ENCODE measurements at places on chromosomes 11 and 22.

DNA sequence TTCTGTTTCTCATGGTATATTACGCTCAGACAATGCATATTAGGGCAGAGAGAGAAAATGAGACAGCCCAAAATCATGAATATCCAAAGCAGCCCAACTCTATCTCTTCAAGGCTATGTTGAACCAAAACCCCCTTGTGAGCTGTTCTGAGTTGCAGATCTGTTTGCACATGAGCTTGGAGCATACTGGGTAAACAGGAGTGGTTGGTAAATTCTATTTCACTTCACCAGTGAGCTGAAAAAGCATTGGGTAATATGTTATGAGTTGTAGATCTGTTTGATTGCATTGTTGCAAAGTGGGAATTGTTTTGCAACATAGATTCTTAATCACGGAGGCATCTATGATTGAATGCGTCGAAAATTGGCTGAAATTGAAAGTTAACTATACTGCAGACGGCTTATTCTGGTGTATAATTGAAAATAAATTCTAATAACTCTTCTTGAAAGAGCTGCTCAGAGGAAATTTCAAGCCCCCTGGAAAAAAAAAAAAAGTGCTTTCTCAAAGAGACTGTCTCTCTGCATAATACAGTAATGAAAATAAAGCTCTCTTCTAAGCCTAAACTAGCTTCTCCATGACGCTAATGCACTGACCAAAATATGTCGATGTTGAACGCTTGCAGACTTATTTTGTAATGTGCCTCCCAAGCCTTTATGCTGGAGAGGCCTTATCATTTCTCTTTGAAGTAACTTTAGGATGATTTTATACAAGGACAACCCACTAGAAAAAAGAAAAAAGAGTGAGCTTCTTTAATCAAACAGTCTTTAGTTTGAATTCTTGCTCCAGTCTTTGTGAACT lies 263.7 kb downstream of the NTM start:
- no peak for DNase-seq

DNA sequence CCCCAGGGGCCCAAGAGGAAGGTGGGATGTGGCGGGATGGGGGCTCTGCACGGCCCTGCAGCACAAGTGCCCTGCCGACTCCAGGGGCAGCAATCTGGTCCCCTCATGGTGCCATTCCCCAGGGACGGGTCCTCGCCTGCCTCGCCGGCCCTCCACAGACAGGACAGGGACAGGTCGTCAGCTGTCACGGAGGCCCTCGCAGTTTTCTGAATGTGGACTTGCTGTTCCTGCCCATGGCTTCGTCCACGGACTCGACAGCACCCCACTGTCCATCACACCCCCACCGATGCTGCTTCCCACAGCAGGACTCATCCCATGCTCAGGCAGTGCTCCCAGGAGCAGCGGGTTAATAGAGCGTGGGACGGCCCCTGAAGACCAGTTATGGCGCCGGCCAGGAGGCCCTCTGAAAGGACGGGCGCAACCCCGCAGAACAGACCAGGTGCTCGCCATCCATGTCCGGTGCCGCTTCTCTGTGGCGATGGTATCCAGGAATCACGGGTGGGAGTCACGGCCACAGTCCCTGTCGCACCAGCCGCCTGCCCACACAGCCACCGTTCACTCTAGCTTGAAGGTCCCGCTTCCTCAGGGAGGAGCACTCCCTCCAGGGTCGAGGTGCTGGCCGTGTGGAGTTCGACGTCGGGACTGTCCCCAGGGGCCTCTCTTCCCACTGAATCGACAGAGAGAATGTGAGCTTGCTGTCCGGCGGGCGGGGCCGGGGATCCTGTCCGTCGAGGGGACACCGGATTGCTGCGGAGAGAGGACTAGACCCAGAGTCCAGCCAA lies 18.5 kb upstream of the MUC2 start:
- DNase-seq: no peak

GRCh38 chr11:72709478-72710238 lies 35.4 kb upstream of the PDE2A start:
- DNase-seq: no peak

DNA sequence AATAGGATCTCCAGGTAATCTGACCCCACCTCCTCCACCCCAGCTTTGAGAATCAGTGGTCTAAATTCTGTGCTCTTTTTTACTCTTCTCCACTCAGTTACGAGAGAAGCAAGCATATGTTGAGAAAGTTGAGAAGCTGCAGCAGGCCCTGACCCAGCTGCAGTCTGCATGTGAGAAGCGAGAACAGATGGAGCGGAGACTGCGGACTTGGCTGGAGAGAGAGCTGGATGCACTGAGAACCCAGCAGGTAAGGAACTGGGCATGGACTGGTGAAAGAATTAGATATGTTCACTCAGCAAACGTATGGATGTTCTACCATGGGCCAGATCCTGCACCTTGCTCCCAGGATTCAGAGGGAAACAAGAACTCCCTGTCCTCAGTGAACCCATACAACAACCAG lies 85.7 kb downstream of the AMOTL1 start:
- DNase-seq: no peak

- no peak for DNase-seq
Observed at GRCh38 chr11:124938206-124938765, 2.4 kb upstream of the HEPACAM start.

DNA sequence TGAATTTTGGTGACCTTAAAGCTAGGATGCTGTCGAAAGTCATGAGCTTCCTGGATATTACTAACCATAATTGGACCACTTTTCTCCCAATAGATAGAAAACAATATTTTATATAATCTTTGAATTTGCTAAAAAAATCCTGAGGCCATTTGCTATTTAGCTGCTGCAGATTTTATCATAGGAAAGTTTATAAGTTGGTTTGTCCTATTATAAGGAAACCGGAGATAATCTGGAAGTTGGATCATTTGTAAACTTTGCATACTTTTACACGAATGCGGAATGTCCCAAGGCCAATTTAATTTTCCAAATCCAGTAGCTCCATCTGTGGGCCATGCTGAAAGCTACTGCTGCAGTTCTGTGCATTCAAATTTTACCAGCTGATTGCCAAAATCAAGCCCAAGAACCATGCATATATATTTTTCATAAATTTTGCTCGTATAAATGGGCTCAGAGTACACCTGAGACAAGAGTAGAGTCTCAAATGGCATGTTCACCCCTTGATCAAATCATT lies 378.3 kb downstream of the FAM181B start:
- no peak for DNase-seq

GRCh38 chr11:83063073-83063754 lies 8.5 kb downstream of the RAB30 start:
- peak; percentile 65 for DNase-seq

DNA sequence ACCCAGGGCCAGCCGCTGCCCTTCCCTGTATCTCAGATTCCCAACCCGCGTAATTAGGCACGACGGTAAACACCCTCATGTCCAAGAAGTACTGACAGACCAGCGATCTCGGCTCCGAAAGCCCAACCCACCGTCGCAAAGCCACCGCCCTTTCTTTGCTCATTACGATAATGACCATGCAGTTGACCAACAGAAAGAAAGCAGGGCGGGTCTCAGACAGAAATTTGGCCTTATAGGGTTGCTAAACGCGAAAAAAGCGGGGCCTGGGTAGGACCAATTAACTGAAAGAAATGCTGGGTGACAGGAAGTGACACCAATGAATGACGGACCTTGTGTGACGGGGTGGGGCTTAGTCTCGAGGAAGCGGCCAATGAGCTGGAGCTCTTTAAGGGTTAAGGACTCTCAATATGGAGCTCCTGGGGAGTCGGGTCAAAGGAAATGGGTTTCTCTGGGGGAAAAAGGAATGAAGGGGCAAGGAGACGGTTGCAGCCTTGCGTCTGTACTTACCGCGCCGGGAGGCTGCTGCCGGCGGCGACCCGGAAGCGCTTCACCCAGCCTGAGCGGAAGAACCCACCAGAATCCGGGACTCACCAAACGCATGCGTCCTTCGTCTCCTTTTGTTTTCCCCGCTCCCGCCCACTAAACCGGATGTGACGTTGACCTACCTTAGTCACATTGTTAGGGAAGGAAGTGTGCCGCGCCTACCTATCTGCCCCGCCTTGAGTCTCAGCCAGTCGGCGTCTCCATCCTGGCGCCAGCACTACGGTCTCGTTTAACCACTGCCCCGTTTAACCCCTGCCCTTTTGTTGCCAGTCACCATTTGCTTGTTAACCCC lies at the start of gene ANAPC15:
Gene ANAPC15, minus strand, starts transcription at position 553 of the 835 bp plus-strand sequence. CDS start 1,419 bp downstream, outside the sequence.
- DNase-seq: peak; percentile 100

- DNase-seq: peak; percentile 13
Observed at GRCh38 chr11:120013325-120014250, 124.3 kb downstream of the TRIM29 start.

DNA sequence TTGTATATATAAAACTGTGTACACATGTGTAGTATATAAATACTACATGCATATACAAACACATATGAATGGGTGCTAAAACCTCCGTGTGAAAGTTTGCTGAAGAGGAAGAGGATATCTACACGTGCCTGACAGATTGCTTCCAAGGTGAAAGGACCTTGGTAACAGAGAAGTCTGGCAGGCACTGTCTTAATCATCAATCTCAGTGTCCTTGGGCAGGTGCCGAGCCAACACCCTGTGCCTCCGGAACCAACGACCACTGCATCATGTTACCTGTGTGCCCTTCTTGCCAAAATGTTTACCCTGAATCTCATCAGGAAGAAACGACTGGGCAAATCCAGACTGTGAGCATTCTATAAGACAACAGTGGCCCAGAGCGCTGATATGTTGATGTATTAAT lies 15.0 kb downstream of the NAP1L4 start:
- DNase-seq: no peak

DNA sequence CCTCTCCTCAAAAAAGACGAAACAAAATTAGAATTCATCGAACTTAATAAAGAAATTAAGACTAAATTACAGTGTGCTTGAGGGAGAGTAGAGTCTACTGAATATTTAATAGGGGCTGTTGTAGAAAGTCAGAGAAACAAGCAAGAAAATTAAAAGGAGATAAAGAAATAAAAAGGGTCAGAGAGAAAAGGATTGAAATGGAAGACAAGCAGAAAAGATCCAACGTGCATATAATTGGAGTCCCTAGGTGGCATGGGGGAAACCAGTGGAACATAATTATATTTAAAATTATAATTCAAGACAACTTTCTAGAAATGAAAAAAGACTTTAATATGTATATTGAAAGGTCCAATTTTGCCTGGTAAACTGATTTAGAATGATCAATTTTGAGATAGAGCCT lies 74.3 kb downstream of the ACER3 start:
- no peak for DNase-seq
